ENCODE measurements at places on chromosomes 1 and 21.

- no peak for DNase-seq
These were observed 33.3 kb upstream of the KCNE1 start for GRCh38 chr21:34545079-34545884.

DNA sequence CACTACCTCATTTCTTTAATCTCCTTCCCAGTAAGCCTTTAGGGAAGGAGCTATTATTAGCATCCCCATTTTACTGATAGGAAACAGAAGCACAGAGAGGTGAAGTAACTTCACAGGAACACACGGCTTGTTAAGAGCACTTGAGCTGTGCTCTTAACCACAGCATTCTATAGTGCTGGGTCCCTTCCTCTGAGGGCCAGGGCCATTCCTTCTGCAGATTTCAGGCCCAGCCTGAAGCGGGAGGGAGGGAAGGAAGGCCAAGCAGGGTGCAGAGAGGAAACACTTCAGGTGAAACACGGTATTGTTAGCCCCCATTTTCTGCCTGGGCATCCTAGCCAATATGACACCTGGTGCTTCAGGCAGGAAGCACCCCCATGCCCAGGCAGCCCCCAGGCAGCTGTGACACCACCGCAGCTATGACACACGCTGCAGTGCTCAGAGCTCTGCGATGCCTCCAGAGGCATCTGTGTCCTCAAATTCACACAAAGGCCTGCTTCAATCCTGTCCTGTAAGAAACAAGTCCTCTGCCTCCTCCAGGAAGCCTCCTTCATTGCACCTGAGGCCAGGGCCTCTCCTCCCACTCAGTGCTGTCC is 4.5 kb upstream of the EXTL1 start:
- DNase-seq = no peak

- no peak for DNase-seq
These were observed 3.8 kb upstream of the B3GALT2 start for GRCh38 chr1:193190096-193190744.

GRCh38 chr1:236518322-236518721 is 5.5 kb upstream of the LGALS8 start:
- no peak for DNase-seq

DNA sequence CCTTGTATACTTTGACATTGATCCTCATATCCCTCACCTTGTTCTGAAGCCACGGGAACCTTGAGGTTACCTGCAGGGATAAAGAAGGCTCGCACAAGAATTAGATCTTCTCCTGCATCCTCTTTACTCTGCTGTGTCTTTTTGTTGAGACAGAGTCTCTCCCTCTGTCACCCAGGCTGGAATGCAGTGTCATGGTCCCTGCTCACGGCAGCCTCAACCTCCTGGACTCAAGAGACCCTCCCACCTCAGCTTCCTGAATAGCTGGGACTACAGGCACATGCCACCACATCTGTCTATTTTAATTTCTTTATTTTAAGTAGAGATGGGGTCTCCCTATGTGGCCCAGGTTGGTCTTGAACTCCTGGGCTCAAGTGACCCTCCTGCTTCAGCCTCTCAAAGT is 134.7 kb downstream of the PTPRC start:
- DNase-seq = no peak

Data from activated naive CD4-positive, alpha-beta T cell treated with anti-CD3 and anti-CD28 coated beads, Interleukin-2, amount 50 U/mL, for 16 hours (primary cell).